ENCODE measurements at places on chromosomes 1 and 21. TPM values are rescaled to one million over a fixed set of nuclear protein-coding genes. Genes with fewer than 3 reads are reported as not detected.

The FABP3 gene
- 601 TPM for total RNA-seq

- no peak for DNase-seq
Measured at GRCh38 chr1:93827633-93828366, 51.2 kb downstream of the DNTTIP2 start.

GRCh38 chr1:153260585-153261280 is 1.2 kb downstream of the LORICRIN start:
- DNase-seq: no peak

GRCh38 chr1:59414406-59415133 is 117.7 kb downstream of the FGGY start:
- DNase-seq: peak; percentile 99

The KRTAP27-1 gene
- total RNA-seq: not detected

DNA sequence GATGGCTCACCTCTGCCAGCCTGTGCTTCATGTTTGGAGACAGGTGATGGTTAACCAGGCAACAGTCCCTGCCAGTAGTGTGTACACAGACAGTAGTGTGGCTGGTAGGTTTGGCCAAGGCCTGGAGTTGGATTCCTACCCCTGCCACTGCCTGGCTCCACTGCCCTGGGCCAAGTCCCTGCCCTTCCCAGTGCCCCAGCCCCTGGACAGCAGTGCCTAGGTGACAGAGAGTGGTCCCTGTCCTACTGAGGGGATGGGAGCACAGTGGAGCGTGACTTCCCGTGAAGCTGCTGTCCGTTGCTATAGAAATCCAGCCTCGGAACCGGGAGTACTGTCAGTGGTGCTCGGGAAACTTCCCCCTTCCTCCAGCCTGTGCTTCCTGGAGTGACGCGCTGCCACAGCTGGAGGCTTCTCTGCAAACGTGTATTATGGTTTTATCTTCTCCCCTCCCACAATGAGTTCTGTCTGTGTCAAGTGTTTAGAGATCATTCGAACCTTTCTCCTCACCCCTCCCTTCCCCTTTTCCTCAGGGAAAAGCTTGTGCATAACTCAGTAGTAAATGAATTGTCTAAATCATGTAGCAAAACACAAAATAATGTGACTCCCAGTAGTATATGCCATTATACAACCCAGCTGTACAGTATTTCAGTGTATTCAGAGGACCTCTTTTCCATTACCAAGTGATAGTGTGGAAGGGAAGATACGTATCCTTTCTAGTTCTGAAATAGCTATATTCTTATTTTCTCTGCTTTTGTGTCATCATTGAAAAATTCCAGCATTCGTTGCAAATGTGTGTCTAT is 73.4 kb downstream of the GALNT2 start:
- DNase-seq: peak; percentile 50

GRCh38 chr1:119954476-119955422 is 58.4 kb upstream of the ADAM30 start:
- no peak for DNase-seq

GRCh38 chr1:229843627-229844238 is 217.7 kb downstream of the URB2 start:
- peak; percentile 81 for DNase-seq

The WDR64 gene
- not detected for total RNA-seq

GRCh38 chr1:111454859-111455641 is 5.8 kb downstream of the ATP5PB start:
- DNase-seq: no peak

The AMY2A gene
- not detected for total RNA-seq

- no peak for DNase-seq
Measured at GRCh38 chr1:222653178-222653827, 35.4 kb downstream of the MIA3 start.

DNA sequence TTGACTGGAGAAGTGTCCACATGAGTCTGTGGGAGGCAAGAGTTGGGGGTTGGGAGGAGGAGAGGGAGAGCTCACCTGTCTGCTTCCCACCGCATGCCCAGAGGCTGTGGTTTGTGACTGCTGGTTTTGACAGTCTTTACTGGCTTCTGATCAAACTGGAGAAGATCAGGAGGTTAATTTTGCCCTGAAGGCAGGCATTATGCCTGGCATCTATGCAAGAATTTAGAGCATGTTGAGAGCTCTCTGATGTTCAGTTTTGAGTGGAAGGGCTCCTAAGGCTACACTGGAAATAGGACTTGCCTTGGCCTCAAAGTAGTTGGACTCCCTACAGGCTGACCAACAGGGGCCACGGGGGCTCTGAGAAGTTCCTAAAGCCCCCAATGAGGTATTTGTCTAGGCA is 101.6 kb downstream of the TLR5 start:
- DNase-seq: peak; percentile 61

GRCh38 chr1:65429806-65430205 is 9.3 kb downstream of the LEPR start:
- peak; percentile 69 for DNase-seq

- DNase-seq: no peak
Measured at GRCh38 chr1:35173491-35173890, 19.5 kb downstream of the SFPQ start.

- no peak for DNase-seq
Measured at GRCh38 chr1:40899230-40899870, 37.2 kb upstream of the CITED4 start.

The OPRD1 gene
- total RNA-seq: not detected

GRCh38 chr1:240831922-240832321 is 220.0 kb upstream of the GREM2 start:
- no peak for DNase-seq

GRCh38 chr1:211652371-211652770 is 23.1 kb downstream of the NEK2 start:
- DNase-seq: no peak

GRCh38 chr1:178143730-178144690 is 50.1 kb downstream of the RASAL2 start:
- peak; percentile 27 for DNase-seq

GRCh38 chr1:154320882-154321608 is at the start of gene AQP10:
AQP10 (plus strand) TSS chr1:154321093; CDS start chr1:154321156, 63 bp downstream.
- no peak for DNase-seq

The IL20 gene
- not detected for total RNA-seq

GRCh38 chr21:25170681-25171080 is 436.6 kb downstream of the MRPL39 start:
- DNase-seq: no peak

The KCNQ4 gene
- total RNA-seq: 152 TPM

- DNase-seq: no peak
Measured at GRCh38 chr1:230191855-230192254, 124.8 kb downstream of the GALNT2 start.

The PBX1 gene
- 7.0 TPM for total RNA-seq

The MYOM3 gene
- total RNA-seq: 161 TPM

The OLFML2B gene
- total RNA-seq: 216 TPM

DNA sequence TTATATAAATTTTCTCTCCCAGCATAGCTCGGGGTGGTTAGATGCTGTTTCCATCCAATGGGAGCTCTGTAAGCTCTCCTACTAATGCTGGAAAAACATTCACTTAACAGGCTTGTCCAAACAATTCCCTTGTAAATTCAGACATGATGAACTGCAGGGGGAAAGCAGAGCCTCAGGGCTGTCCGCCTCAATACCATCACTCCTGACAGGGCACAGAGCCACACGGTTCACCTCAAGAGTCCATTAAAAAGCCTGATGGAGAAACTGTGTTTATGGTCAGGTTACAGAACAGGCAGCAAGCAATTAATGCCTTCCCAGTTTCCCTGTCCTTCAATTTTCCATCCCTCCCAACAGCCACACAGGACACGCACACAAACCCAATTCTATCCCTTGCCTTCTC is 171.0 kb downstream of the BRINP2 start:
- no peak for DNase-seq

DNA sequence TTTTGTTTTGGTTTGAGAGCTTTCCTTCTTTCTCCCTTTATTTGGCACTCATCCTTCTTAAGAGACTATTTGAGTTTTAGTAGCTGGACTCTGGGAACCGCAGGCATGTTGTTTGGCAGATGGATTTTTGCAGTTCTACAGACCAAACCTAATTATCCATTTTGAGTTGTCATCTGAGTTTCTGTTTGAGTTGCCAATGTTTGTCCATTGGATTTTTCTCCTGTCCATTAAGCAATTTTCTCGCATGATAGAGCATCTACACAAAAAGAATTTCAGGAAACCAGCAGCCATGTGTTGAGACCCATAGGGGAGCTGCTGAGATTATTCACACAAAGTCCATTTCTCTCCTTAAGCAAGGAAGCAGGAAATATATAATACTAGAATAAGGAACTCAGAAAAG is 17.2 kb upstream of the CXADR start:
- DNase-seq: no peak

GRCh38 chr1:33364565-33364918 is 43.6 kb upstream of the A3GALT2 start:
- DNase-seq: peak; percentile 51

DNA sequence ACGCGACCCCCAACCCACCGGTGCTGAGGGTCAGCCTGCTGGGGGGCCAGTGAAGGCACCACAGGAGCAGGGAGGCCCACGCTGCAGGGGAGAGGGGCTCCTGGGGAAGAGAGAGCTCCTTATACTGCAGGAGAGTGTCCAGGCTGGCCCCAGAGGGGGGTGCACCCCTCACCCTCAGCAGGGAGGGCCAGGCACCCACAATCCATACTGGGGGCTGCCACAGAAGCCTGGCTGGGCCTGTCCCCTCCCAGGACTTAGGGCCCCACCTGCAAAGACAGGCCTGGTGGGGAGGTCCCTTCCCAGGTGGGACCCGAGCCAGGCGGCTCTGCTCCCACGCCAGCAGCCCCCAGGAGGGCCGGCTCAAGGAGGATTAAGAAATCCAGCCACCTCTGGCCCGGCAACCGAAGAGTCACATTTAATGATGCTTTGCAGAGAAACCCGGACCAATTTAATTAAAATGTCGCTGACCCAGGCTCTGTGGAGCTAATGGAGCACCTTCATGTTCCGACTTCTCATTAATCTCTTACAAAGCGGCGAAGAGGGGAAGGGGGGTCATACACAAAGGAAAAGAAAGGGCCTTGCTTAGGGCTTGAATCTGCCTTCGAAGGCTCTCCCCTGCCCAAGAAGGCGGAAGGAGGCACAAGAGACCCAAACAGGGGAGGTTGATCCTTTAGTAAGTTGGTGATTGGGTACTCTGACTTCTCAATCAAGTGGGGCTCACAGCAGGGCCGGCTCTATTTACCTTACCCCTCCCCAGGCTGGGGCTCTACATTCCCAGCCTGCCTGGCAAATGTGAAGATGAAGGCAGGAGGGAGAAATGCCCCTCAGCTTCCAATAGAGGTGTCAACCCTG is 25.0 kb downstream of the WNT9A start:
- DNase-seq: no peak

DNA sequence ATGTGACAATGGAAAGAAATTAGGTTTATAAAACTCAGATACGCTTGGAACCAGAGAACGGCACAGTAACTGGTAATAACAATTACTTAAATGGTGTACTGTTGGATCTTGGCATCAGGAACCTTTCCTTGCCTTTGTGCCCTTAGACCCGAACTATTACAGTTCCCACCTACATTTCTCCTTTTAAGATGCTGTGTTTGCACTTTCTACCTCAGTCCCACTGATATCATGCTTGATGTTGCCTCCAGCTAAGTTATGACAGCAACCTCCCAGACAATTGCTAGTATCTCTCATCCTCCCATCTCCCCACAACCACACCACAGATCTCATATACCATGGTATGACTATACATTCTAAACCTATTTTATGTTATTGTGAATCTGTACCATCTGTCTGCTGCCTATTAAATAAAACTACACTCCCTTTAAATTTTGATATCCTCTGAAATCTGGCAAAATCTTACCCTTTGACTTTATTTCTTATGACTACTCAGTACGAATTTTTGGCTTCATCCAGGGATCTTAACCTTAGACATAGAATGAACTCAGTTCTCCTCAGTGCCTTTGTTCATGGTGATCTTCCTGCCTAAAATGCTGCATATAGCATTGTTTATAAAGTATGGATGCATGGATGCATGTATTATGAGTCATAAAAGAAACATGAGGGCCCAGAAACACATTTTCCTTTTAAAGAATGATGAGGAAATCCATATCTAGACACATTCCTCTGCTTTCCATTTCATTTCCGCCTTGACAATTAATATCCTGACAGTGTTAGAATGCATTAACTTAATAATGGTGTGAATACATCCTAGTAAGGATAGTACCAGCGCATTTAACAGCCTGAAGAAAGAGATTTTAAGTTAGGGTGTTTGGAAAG is 64.1 kb downstream of the LRRC8D start:
- DNase-seq: no peak

The FAM177B gene
- total RNA-seq: not detected

GRCh38 chr1:21956720-21957552 is 19.8 kb upstream of the HSPG2 start:
- DNase-seq: peak; percentile 47

The SGIP1 gene
- 3.7 TPM for total RNA-seq

Data from myocyte (in vitro differentiated cells).